Astrocyte (in vitro differentiated cells and primary cell): ENCODE measurements at places on chromosomes 5 and 9. TPM values are rescaled to one million over a fixed set of nuclear protein-coding genes. Genes with fewer than 3 reads are reported as not detected.

GRCh38 chr5:14640765-14641164 lies 23.8 kb upstream of the OTULIN start:
- no peak for DNase-seq

DNA sequence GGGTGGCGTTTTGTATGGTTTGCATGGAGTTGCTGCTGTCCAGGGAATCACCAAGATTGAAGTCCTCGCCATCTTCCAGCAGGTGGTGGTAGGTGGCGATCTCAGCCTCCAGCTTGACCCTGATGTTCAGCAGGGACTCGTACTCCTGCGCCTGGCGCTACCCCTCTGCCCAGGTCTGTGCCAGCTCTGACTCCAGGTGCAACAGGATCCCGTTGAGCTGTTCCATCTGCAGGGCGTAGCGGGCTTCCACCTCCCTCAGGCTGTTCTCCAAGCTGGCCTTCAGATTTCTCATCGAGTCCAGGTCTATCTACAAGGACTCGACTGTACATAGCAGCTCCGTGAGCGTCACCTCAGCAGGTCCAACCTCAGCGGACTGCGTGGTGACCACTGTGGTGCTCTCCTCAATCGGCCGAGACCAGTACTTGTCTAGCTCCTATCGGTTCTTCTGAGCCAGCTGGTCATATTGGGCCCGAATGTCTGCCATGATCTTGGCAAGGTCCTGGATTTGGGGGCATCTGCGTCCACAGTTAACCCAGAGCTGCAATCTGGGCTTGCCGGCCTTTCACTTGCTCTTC lies 1584.8 kb upstream of the ACO1 start:
- DNase-seq, result no peak

- no peak for DNase-seq
Measured at GRCh38 chr9:18061856-18062255, 412.1 kb upstream of the ADAMTSL1 start.

DNA sequence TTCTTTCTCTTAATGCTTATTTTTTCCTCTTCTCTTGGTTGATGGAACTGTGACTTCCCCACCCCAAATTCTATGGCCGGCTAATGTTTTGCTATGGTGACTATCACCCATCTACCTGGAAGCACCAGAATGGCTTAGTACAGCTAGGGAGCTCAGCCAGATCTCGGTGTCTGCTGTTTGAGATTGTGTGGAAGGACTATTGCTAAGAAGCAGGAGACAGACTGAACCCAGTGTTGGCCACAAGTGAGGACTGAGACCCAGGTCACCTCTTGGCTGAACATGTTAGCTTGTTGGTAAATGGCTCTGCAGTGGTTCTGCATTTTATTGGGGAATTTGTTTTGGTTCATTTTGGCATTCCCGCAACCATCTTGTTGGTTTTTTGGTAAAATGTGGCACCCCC lies 2.7 kb downstream of the PRRC2B start:
- DNase-seq, result no peak

GRCh38 chr5:168365581-168366081 lies 74.2 kb downstream of the WWC1 start:
- peak; percentile 8 for DNase-seq

GRCh38 chr5:95832664-95833063 lies 10.1 kb upstream of the GLRX start:
- DNase-seq, result no peak

GRCh38 chr5:61659221-61659696 lies 327.2 kb downstream of the ZSWIM6 start:
- DNase-seq, result no peak

DNA sequence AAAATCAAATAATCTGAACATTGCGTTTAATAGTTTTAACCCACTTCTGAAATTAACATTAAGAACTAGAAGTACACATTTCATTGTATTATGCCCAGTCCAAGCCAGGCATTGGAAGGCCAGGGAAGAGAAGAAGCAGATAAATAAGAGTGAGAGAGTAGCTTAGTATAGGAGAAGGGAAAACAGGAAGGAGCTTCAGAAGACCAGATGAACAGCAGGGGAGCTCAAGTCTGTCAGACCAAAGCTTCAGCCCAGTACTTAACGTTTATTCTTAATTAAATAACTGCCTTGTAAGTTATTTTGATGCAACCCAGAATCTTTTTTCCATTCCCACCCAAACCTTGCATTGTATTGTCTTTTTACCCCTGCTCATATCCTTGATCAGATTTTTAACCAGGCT lies 11.5 kb upstream of the FAM120AOS start:
- no peak for DNase-seq

DNA sequence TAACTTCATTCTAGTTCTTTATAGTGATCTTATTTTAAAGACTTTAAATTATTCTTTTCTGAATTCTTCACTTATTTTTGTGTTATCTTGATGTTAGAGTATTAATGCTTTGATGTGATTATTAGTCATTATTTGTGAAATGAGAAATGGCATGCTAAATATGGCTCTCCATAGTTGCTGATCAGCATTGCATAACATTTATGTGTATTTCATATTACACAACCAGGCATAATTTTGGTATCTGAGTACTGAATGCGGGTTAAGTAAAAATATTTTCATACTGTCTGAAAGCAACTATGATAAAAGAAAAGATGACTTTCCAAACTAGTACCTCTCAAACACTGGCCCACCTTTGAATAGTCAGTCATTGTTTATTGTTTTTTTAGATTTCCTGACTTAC lies 41.1 kb upstream of the CCNH start:
- DNase-seq, result no peak

GRCh38 chr5:13350767-13351166 lies 593.7 kb downstream of the DNAH5 start:
- peak; percentile 69 for DNase-seq

CACNA1B gene
- total RNA-seq, result 3.1 and 3.5 TPM in 2 replicates

GPX3 gene
- 12.2 and 15.6 TPM in 2 replicates for total RNA-seq

GCNT4 gene
- 9.0 and 9.4 TPM in 2 replicates for total RNA-seq

PALM2AKAP2 gene
- total RNA-seq, result 58.1 and 61.3 TPM in 2 replicates

ADGRD2 gene
- not detected in 2 replicates for total RNA-seq

ACOT12 gene
- total RNA-seq, result 0.09 TPM in 1 of 2 replicates, not detected in the other
